D721Med (cell line): ENCODE measurements at places on chromosomes 3 and 15.

GRCh38 chr3:138875754-138876664 lies 41.3 kb upstream of the PIK3CB start:
- no peak for DNase-seq

DNA sequence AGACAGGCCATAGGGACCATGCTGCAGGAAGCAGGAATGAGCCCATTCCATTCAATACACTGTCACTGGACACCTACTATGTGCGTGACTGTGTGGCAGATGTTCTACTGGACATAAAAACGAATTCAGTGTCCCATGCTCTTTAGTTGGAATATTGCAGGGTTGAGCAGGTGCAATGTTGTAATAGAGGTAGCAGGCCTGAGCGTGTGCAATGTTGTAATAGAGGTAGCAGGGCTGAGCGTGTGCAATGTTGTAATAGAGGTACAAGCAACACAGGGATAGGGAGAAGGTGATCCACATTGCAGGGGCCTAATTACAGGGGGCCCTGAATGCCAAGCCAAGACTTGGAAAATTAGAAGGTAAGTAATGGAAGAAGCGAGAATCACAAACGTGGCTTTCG lies 261.4 kb upstream of the HES1 start:
- no peak for DNase-seq

DNA sequence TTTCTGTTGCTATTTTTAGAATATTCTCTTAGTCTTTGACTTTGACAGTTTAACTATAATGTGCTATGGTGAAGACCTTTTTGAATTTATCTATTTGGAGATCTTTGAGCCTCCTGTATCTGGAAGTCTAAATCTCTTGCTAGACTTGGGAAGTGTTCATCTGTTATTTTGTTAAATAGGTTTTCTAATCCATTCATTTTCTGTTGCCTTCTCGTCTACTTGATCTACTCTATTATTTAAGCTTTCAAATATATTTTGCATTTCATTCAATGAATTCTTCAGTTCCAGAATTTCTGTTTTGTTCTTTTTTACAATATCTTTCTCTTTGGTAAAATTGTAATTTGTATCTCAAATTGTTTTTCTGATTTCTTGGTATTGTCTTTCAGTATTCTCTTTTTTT lies 47.8 kb downstream of the LEKR1 start:
- no peak for DNase-seq

DNA sequence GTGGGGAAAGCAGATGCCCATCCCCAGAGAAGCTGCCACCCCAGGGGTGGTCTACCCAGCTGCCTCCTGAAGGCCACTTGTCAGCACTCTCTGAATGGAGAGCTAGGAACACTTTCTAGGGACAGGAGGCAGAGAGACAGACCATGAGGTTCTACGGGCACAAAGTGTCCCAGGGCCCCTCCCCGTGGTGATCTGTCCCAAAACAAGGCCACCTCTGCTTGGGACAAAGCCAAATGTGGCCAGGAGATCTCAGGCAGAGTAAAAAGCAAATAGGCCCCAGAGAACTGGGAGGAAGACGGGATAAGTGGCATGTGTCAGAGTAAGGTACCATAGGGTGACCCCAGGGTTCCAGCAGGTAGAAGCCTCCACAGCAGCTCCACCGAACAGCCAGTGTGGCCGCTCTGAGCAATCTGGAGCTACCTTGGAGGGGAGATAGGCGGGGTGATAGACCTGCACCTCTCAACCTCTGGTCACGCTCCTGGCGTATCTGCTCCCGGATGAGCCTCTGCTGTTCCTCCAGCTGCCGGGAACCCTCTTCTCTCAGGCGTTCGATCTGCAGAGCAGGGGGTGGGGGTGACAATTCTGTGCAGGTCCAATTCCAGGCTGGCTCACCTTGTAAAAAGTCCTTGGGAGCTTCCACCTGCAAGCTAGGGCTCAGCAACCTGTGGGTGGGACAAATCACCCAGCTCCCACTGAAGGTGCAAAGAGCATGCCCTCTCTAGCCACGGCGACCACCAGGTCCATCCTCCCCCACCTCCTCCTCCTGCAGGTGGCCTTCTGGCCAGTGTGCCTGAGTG lies 6.2 kb downstream of the C15orf62 start:
- DNase-seq, result no peak

DNA sequence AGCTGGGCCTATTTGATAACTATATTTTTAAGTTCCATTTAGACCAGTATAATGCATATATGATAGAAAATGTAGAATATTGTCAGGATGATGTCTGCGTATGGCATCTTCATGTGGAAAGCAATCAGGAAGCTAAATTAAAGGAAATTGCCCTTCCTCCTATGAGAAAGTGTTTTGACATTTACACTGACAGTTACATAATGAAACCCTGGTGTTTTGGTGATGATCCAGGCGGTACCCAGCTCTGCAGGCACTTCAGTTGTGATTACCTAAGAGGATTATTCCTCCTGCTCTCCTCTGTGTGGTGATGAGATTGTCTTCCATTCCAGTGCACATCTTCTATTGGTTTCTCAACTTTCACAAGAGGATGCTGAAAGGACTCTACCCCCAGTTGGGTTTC lies 126.5 kb upstream of the MITF start:
- DNase-seq, result peak; percentile 20

DNA sequence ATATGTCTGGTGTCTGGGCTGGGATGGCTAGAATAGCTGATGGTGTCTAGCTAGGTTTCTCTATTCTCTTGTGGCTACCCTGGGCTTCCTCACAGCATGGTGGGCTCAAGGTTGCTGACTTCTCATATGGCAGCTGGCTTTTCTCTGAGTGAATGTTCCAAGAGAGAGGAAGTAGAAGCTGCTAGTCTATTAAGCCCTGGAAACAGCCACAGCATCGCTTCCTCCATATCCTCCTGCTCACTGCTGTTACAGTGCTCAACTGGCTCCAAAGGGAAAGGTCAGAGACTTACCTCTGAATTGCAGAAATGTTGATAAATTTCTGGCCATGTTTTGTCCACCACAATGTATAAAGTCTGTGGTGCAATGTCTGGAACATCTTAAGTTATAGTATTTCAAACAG lies 299.9 kb upstream of the ADAMTS9 start:
- no peak for DNase-seq

GRCh38 chr3:22098021-22098420 lies 347.0 kb upstream of the ZNF385D start:
- no peak for DNase-seq

DNA sequence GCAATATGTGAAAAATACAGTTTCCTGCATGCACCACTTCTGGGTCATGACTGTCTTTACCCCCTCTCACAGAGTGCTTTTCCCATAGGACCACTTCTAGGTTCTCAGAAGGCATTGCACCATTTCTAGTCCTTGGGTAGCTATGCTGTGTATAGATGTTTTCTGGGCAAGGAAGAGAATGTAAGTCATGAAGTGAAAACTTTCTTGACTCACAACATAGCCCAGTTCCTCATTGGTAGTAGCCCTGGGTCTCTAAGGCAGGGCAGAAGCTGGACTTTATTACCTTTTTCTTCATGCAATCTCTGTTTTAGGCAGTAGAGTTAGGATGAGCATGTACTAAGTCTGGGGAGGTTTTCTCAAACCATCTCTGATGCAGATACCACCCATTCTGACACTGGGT lies 203.1 kb downstream of the EPHB1 start:
- no peak for DNase-seq

- no peak for DNase-seq
Measured at GRCh38 chr3:196220991-196221390, 4.7 kb downstream of the SLC51A start.
